ENCODE measurements at places on chromosomes 5 and 9. TPM values are rescaled to one million over a fixed set of nuclear protein-coding genes. Genes with fewer than 3 reads are reported as not detected.

DNA sequence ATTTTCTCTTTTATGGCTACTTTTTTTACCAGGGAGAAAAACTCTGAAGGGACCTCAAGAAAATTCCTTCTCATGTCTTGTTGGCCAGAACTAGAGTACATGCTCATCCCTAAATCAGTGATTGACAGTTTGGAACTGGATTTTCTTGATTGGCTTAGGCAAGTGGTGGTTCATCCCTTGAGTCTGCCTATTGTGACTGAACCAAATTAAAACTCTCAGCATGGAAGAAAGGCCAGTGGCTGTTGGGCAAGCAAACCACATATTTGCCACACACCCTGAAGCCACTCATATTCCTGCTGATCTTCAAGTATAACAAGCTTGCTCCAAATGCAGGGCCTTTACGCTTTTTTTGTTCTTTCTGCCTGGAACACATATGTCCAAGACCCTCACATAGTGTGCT is 7.2 kb upstream of the HOMER1 start:
- DNase-seq: no peak

NR5A1 gene
- not detected for total RNA-seq

- DNase-seq: no peak
These were observed 34.7 kb upstream of the FIBCD1 start for GRCh38 chr9:130973686-130974281.

DNA sequence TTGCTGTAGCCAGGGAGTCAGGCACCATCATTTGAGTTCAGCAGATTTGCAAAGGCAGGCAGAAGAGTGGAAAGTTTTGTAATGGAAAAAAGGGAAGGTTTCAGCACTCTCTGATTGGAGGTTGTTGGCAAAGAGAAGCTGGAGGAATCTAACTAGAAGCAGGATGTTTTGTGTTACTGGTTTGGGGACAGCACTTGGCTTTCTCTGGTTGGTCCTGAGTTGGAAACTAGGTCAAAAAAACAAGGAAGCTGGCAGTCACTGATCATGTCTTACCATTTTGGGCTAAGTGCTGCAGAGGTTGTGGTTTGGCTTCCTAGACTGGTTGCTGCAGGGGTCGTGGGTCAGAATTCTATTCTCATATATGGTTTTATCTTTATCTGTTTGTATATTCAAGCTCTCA is 189.8 kb downstream of the DRD1 start:
- no peak for DNase-seq

DNA sequence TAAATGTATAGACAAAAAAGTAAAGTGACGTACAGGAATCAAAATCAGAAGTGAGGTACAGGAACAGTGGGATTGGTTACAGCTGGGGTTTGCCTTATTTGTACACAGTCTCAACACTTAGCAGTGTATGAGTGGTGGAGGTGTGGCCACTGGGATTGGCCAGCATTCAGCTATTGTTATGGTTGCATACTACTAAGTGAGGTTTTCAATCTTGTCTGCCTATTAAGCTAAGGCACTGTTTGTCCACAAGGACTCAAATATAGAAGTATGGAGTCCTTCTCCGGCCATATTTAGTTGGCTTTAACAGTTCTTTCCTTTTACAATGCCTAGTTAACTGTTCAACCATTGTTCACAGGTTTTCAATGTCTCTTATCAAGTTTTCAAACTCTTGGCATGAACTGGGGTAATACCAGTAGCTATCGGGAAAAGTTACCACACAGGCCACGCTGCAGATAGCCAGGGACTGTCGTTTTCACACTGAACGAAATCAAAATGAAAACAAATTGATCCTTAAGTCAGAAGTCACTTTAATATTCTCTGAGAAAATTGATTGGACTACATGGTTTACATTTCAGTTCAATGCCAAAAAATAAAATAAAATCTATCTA is 176.0 kb upstream of the FREM1 start:
- DNase-seq: no peak

DNA sequence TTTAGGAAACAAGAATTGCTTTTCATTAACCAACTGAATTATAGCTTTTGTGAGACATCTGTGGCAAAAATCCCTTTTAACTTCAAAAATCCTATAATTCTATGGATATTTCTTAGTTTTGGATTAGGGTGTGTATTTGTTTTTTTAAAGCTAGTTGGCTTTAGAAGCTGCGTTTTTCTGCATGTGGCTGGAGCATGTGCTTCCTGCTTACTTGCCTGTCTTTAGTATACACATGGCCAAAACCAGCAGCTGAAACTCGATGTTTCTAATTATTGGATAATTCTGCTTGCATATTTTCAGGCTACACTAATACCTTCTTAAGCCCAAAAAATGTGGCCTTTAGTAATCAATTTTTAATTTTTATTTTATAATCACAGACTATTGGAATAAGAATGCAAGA is 8.9 kb downstream of the RECK start:
- DNase-seq: no peak

DNA sequence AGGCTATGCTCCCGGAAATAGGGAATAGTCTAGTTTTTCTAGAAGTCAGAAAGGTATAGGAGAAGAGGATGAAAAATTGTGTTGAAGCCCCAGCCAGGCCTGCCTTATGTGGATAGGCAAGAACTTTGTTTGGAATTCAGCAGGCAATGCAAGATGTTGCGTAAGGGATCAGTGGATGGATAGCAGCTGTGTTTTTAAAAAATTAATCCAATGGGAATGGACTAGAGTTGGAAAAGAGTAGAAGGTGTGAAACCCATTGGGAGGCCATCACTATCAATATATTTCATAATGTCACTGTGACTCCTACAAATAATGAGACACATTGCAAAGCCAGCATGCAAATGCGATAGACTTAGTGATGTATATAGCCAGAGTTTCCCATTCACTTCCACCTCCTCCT is 281.9 kb downstream of the MARCHF11 start:
- no peak for DNase-seq

HINT2 gene
- 25.9 TPM for total RNA-seq

GPR150 gene
- not detected for total RNA-seq

ZFP37 gene
- total RNA-seq: 0.58 TPM

DNA sequence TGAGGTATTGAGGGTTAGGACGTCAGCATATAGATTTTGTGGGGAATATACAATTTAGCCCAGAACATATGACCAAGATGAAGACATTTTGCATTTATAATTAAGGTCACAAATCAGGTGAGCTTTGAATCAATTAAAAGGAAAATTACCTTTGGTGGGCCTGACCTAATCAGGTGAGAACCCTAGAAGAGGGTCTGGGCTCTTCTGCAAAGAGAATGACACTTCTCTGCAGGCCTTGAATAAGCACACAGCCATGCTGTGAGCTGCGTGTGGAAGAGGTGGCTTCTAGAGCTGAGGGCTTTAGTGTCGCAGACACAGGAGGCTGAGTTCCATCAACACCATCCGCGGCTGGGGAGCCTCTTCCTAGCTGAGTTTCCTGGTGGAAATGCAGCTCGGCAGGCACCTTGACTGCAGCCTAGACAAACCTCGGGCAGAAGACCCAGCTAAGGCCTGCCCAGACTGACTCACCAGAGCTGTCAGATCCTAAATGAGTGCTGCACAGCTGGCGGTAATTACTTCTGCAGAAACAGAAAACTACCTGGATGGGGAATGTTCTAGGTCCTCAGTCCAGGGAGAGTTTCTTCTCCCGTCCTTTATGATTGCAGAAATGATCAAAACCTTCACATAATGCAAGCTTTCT is 287.5 kb upstream of the IRX1 start:
- no peak for DNase-seq

DNA sequence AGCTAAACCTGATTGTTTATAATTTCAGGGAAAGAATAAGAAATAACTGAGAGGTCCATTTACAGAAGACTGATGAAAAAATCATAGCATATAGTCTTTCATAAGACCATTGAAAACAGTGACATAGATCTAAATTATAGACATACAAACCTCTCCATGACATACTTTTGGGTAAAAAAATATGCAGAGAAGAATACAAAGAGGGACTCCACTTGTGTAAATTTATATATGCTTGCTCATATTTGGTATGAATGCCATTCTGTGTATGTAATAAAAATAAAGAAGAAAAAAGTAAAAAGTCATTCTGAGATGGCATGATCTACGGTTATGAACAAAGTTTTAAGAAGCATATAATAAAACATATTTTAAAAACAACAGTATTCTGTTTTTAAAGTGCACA is 310.7 kb downstream of the ASTN2 start:
- no peak for DNase-seq

GRCh38 chr9:792331-793260 is 48.9 kb upstream of the DMRT1 start:
- no peak for DNase-seq

IFNB1 gene
- not detected for total RNA-seq

DNA sequence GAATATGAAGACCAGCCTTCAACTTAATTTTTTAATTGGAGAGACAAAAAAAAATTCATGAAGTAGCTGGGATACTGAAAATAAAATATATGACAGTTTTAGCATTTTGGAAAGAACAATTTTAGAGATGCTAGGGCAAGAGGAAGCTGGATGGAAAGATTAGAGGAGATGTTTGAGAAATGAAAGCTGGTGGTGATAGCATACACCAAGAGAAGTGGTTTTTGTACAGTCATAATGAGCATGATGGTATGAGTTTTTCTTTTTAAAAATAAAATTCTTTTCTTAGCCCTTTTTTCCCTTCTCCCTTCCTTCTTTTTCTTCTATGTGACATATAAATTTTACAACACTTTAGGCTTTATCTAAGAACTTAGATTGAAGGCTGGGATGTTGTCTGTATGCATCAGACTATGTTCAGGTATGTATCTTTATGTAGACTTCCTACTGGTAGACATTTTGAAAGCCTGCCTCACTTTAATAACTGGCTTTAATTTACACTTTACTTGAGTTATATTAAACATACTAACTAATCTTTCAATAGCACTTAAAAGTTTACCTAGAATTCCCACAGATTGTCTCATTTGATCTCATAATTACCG is 522.5 kb downstream of the TLE4 start:
- DNase-seq: no peak

SLC6A3 gene
- not detected for total RNA-seq

DNA sequence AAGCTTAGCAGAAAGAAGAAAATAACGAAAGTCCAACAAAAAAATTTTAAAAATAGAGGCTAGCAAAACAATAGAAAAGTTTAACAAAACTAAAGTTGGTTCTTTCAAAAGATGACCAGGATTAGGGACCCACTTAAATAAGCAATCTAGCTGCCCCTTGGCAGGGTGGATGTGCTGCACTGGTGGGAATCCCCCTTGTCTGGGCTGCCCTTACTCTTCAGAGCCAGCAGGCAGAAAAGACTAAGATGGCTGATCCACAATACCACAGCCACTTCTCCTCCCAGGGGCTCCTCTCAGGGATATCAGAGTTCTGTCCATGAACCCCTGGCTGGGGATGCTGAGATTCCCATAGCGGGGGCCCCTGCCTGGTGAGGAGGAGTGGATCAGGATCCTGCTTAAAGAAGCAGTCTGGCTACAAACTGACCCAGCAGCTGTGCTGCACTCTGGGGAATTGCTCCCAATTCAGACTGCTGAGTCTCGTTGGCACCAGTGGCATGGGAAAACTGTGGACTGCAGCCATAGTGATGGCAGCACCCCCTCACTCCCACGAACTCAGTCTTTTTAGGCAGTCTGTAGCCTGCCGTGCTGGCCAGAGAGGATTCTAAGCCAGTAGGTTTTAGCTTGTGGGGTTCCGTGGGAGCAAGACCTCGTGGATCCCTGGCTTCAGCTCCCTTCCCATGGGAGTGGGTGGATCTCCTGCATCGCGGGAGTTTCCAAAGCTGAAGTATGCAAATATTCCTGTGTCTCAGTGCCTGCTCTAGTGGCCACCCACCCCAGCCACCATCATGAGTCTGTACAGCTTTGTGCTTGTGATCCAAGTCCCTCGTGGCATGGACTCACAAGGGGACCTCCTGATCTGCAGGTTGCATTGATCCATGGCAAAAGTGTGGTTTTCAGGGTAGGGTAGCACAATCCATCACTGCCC is 2.9 kb upstream of the INSL6 start:
- no peak for DNase-seq

DNA sequence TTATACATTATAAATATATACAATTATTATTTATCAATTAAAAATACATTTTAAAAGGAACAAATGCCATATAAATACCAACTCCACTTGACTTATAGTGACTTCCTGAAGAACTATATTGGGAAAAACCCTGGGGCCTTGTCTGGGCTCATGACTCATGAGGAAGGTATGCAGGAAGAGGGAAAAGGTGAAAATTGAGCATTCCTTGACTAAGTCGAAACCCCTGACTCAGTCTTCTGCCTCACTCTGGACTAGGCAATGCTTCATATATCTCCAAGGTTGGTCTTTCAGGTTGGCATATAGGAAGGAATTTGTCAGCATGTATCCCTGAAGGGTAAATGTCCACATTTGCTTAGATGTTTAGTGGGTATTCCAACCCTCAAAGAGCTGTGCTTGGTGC is 78.5 kb downstream of the SH3TC2 start:
- DNase-seq: peak; percentile 83

DNA sequence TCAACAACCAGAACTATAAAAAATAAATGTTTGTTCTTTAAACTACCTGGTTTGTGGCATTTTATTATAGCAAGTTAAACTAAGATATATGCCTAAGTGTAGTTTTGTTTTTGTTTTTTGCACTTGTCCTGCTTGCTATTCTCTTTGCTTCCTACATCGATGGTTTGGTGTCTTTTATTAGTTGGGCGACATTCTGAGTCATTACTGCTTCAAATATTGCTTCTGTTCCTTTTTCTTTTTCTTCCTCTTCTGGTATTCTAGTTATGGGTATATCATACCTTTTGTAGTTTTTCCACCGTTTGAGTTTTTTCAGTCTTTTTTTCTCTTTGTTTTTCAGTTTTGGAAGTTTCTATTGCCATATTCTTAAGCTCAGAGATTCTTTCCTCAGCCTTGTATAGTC is 86.9 kb downstream of the MACIR start:
- no peak for DNase-seq

- peak; percentile 61 for DNase-seq
These were observed 21.3 kb upstream of the SLC12A2 start for GRCh38 chr5:128062172-128062746.

DNA sequence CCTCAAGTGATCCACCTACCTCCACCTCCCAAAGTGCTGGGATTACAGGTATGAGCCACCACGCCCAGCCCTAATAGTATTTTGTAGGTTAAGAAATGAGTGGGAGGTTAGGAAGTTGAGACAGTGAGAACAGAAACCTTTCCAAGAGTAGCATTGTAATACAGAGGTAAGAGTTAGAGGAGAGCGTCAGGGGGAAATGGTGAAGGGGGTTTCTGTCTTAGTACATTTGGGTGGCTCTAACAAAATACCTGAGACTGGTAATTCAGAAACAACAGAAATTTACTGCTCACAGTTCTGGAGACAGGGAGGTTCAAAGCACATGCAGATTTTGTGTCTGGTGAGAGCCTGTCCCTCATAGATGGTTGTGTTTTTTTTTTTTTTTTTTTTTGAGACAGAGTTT is 18.8 kb downstream of the SMIM3 start:
- no peak for DNase-seq

PDCD1LG2 gene
- total RNA-seq: 12.4 TPM

PCDHB15 gene
- total RNA-seq: 0.07 TPM

GRCh38 chr9:106324591-106325280 is 538.2 kb upstream of the ZNF462 start:
- no peak for DNase-seq

- DNase-seq: no peak
These were observed 35.4 kb upstream of the TMC1 start for GRCh38 chr9:72485821-72486593.

MEGF10 gene
- 0.52 TPM for total RNA-seq

- DNase-seq: no peak
These were observed 306.4 kb upstream of the PAPPA start for GRCh38 chr9:115847216-115847615.

IRGM gene
- not detected for total RNA-seq
